CD4-positive, alpha-beta T cell treated with Interleukin-15 for 4 hours (primary cell): ENCODE measurements at places on chromosomes 7 and 10.

DNA sequence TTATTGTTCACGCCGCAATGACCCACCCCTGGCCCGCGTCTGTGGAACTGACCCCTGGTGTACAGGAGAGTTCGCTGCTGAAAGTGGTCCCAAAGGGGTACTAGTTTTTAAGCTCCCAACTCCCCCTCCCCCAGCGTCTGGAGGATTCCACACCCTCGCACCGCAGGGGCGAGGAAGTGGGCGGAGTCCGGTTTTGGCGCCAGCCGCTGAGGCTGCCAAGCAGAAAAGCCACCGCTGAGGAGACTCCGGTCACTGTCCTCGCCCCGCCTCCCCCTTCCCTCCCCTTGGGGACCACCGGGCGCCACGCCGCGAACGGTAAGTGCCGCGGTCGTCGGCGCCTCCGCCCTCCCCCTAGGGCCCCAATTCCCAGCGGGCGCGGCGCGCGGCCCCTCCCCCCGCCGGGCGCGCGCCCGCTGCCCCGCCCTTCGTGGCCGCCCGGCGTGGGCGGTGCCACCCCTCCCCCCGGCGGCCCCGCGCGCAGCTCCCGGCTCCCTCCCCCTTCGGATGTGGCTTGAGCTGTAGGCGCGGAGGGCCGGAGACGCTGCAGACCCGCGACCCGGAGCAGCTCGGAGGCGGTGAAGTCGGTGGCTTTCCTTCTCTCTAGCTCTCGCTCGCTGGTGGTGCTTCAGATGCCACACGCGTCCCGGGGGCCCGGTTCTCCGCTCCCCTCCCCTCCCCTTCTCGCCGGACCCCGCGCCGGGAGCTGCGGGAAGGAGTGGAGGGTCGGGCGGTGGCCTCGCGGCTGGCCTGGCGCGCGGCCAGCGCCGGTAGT lies at the start of gene CBX3:
Gene CBX3, plus strand, starts transcription at position 499 of the 772 bp plus-strand sequence. CDS start 1,254 bp downstream, outside the sequence.
- peak; percentile 89 for DNase-seq

- DNase-seq: no peak
Observed at GRCh38 chr7:123131140-123131539, 68.6 kb downstream of the SLC13A1 start.

DNA sequence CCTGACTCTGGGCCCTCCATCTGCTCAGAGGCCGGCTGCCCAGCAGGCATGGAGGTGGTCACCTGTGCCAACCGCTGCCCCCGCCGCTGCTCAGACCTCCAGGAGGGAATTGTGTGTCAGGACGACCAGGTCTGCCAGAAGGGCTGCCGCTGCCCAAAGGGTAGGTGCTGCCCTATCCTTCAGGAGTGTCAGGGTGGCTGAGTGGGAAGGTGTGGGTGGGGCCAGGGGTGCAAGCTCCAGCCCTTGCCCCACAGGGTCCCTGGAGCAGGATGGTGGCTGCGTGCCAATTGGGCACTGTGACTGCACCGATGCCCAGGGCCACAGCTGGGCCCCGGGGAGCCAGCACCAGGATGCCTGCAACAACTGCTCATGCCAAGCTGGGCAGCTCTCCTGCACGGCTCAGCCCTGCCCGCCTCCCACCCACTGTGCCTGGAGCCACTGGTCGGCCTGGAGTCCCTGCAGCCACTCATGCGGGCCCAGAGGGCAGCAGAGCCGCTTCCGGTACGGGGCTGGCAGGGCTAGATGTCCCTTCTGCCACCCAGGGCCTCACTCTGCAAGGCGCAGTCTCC lies 17.5 kb upstream of the ZNF862 start:
- DNase-seq: no peak

DNA sequence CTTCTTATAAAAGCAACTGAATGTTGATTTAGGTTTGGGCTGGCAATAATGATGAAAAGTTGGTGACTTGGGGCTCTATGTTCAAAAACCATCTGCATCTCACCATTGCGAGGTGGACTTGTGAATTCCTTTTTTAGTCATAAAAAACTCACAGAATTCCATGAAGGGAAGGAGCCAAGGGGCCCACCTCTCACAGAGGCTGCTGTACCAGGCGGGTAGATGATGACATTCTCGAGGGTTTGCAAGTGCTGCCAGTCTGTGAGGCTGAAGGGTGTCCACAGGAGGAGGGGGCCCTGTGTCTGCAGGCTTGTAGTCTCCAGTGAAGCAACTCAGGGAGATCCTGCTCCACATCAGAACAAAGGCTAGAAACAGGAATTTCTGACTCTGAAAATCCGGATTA lies 195.5 kb upstream of the ZNF32 start:
- DNase-seq: no peak

DNA sequence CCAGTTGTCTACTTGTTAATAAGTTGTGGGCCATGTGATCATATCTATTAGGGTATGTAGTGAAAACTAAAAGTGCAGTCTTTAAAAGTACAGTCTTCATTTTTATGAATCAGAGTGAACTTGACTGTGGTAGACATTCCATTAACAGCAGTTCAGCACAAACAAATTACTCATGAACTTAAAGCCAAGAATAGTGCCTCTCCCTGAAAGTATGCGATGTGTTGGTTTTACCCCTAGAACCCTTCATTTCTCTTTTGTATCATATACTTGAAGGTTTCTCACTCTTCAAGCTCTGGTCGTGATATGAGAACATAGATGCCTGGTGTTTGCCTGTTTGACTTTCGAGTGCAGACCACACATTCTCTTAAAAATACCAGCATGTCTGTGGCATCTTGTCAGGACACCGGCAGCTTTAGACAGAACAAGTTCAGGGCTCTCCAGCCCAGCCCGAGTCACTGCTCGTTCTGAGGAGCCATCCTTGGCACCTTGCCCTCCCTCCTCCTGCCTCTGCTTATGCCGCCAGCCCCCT lies 159.3 kb downstream of the LCOR start:
- no peak for DNase-seq

DNA sequence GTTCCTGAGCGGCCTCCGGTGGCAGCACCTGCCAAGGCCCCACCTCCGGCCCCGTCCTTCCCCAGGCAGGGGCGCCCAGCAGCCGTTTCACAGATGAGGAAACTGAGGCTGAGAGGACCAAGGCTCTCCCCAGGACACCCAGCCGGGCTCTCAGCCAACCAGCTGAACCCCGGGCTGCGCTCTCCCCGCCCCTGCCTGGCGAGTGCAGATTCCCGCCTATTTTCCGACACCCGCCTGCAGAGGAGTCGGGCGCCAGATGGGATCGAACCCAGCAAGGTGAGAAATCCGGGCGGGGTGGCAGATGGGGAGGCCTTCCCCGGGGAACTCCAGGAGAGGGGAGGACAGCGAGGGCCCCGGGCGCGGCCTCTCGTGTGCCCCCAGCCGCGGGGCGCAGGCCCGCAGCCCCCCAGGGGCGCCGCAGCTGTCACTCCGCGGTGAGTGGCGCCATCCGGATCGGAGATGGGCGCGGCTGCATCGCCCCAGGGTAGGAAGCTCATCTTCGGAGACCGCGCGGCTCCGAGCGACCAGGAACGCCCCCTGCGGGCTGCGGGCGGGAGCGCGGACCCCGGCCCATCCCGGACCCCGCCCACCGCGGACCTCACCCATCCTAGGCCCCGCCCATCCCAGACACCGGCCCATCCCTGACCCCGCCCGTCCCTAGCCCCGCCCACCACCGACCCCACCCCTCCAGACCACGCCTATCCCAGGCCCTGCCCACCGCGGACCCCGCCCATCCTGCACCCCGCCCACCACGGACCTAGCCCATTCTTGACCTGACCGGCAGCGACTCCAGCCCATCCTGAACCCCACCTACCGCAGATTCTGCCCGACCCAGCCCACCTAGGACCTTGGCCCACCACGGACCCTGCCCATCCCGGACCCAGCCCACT lies 90.3 kb downstream of the MICALL2 start:
- no peak for DNase-seq

- no peak for DNase-seq
Observed at GRCh38 chr10:28744069-28744768, 66.9 kb downstream of the BAMBI start.

GRCh38 chr7:103637094-103637493 lies 191.1 kb upstream of the SLC26A5 start:
- DNase-seq: no peak

DNA sequence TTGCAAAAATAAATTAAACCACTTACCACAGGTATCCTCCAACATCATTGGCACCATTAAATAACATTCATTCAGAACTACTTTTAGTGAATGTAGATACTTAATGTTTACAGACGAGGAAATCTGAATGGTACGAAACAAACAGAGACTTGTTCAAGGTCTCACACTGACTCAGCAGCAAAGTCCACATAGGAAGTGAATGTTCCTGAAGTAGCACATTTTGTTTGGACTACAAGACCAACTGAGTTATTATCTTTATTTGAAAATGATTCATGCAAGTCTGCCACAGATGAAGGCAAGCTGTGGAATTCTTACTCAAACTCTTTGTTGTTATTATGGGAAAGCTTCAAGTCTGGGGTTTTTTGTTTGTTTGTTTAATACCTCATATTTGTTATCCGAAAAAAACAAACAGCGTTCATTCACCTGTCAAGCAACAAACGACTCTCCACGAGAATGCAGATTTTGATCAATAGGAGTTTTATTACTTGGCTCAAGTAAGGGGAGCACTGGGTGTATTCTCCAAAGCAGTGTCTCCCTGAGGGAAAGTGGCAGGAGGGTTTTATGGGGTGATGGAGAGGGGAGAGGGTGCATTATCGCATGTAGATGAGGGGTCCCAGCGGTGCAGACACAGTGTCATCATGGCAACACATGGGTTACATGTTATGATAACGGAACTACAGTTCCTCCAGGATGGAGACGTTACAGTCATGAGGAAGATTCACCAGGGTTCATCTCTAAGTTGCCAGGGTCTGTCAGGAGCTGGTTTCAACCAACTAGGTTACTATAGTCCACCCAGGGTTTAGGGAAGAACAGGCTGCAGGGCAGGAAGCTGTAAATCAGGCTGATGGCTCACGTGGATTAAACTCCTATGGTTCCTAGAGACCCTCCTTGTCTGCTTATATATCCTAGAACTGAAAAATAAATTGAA lies 147.7 kb upstream of the AKR1E2 start:
- DNase-seq: no peak

DNA sequence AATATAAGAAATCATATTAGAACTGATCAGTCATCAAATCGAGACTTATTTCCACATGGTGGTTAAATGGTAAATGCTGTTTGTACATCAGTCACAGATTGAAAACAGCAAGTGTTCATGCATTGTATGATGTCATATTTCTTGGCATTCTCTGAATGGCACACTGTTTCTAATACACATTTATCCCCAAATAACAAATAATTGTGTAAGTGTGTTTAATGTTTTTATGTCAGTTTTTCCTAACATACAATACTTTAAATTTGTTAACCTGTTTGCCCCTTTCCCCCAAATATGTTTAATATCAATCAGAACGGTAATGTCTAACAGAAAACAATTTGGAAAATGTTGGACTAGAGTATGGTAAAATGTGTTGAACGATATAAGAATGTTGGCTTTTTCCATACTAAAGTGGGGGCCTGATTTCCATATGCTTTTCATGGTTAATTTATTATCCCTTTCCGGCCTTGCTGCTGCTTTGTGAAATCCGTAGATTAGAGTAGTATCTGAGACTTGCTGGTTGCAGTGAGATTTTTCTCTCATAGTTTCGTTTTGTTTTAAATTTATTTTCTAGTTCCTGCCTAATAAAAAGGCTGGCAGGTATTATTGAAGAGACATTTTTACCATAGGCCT lies 23.7 kb downstream of the RAB18 start:
- no peak for DNase-seq

DNA sequence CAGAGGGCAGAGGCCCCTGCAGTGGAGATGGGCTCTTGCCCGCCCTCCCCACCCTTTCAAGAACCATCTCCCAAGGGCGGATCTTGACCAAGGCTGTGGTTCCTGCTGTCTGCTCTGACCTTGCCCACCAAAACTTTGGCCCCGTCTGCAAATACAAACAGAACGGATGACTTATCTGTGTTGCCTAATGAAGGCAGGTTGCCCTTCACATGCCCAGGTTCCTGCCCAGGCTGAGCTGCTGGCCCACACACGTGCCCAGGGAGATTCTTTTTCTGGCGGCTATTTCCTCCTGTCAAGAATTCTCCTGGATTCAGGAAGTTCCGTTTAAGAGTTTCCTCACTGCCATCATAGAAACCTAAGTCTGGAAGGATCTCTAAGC lies 78.3 kb downstream of the PROSER2 start:
- DNase-seq: no peak

DNA sequence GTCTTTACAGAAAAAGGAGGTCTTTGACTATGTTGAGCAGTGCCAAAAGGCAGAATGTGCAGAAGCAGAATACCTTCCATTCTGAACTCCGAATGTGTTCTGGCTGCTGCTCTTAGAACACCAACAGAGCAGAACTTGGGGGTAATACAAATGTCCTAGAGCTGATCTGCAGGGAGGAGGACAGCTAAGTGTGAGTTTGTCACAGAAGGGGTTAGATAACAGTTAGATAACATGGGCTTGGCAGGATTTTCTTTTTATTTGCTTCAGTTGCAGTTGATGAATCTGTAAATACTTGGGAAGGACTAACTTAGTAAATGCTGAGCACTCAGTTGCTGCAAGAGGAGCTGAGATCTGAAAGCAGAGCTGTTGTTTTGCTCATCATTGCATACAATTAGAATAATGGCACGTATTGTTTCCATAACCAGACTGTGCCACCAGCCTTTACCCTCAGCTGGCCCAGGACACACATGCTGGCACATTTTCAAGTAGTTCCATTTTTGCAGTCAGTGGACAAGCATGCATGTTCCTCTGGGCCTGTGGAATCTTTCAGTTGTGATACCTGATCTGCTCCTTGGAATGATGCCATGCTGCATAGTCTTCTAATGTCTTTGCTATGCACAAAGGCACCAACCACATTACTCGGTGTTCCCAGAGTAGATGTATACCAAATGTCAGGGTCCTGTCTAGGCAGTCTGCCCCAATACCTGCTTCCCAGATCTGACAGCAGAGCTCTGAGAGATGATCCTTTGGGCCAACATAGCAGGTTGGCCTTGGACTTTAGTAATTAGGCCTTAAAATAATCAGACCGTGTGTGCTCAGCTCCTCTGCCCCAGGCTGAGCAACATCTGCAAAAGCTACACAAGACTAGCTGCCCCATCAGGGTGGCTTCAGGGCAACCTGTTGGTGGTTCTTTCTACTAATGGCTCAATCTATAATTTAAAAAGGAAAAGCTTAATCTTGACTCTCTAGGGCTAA lies 55.7 kb downstream of the GSDME start:
- DNase-seq: no peak

- no peak for DNase-seq
Observed at GRCh38 chr7:77667459-77668086, 28.7 kb upstream of the RSBN1L start.

- DNase-seq: no peak
Observed at GRCh38 chr7:1609023-1609422, 39.2 kb upstream of the PSMG3 start.
